ENCODE measurements at places on chromosomes 1 and 21.

DNA sequence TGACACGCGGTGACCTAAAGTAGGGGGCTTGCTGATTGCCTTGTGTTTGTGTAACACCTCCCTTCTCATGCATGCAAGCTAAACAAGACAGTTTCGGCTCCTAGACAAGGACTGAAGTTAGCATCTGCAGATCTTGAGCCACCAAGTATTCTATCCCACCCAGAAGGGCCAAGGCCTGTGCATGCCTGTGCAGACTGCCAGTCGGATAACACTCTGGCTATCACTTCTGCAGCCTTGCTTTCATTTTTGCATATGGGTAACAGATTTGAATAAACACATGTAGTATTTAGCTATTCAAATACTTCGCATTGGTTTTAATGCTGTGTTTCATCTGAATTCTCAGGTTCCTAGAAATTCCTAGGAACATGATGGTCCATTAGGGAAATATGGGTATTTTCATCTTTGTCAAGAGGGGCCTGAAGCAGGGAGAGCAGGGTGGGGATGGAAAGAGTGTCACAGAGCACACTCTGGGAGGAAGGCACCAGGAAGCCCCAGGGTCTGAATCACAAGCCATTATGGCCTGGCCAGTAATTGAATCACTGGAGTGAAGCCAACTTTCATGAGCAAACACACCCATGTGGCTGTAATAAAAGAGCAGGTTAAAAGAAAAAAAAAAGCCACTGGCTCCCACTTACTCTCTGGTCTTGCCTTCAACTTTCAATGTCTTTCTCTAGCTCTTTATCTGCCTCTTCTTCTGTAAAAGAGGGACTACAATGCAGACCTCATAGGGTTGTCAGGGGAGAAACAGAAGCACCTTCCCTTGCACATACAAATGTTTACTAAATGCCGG is 28.3 kb downstream of the GADD45A start:
- no peak for DNase-seq

GRCh38 chr1:218763538-218763937 is 410.1 kb upstream of the LYPLAL1 start:
- DNase-seq = no peak

- no peak for DNase-seq
Observed at GRCh38 chr21:45502600-45502999, 39.6 kb downstream of the SLC19A1 start.

- no peak for DNase-seq
Observed at GRCh38 chr1:236143104-236143948, 987 bp downstream of the GPR137B start.

- DNase-seq = no peak
Observed at GRCh38 chr1:206812471-206812870, 40.2 kb upstream of the IL10 start.

GRCh38 chr1:109025694-109026093 is 16.2 kb downstream of the WDR47 start:
- no peak for DNase-seq

DNA sequence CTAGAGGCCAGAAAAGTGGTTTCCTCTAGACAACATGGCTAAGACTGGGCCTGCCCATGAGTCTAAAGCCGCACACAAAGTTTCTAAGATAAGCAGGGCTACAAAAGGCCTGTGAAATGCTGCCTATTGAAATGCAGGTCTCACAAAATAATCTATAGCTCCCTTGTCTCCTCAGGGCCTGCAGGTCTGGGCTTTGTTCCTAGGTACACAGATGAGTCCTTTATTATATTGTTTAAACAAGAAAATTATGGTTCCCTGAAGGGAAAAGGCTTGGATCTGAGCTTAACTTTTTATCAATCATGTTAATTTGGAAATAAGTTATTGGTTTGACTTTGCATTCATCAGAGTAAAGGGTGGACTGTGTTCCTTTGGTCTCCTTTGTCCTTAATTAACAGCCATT is 413.4 kb upstream of the BEND5 start:
- no peak for DNase-seq

GRCh38 chr1:152972196-152972886 is 1.9 kb downstream of the SPRR4 start:
- DNase-seq = no peak

- no peak for DNase-seq
Observed at GRCh38 chr1:176285996-176286395, 78.9 kb upstream of the COP1 start.

GRCh38 chr1:39835935-39836594 is 47.2 kb downstream of the TRIT1 start:
- no peak for DNase-seq

GRCh38 chr21:31520561-31521098 is 138.9 kb upstream of the SOD1 start:
- DNase-seq = no peak

- DNase-seq = no peak
Observed at GRCh38 chr21:44006656-44007055, 5.5 kb upstream of the TRAPPC10 start.

DNA sequence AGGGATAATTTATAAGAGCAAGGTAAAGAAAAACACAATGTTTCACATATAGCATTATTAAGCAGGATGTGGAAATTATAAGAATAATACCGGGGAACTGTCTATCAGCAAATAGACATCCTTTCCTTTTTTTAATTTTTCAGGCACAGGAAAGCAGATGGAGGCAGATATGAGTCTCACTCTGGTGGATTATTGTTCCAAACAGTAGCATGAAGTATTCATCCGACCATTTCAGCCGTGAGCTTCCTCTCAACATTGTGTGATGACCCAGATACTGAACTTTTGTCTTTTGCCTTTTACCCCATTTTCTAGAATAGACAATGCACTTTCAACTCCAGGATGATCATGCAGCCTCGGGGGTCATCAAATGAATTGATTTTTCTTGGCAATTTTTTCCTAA is 599.8 kb downstream of the ADGRL2 start:
- no peak for DNase-seq

- no peak for DNase-seq
Observed at GRCh38 chr1:38941093-38941492, 537 bp downstream of the RHBDL2 start.

DNA sequence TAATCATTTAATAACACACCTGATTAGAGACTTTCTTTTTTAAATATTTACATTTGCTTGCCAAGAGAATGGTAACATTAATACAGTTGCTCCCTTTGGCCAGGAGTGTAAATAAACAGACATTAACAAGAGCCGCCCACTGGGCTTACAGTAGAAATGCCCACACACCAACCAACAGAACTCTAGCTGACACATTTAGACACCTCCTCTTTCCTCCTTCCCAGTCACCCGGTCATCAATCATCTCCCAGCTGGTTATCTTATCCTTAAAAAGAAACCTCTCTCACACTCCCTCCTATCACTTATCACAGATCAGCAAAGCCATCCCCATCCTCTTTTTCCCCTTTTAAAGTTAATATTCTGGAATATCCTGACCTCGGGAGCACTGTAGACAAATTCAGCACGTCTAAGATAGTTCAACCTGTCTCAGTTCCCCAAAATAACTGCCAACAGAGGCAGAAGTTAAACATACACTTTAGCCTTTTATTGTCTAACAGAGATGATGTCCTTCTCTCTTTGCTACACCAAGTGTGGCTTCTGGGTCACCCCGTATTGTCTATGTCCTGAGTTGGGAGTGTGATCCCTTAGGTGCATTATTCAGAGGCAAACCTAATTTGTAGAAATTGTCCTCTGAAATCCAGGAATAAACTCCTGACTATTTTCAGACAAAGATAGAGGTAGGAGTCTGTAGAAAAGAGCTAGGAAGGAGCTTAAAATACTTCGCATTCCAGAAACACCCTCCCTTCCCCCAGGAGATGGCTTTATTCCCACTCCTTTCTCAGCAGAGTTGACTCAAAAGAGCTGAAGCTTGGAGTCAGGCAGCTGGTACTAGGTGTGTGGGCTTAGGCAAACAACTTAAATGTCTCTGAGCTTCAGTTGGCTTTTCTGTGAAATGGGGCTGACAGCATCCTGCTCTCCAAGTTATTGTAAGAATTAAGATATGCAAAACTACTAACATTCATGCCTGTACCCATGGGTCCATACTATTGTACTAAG is 8.8 kb downstream of the MYCL start:
- DNase-seq = no peak

- DNase-seq = peak; percentile 24
Observed at GRCh38 chr1:36522021-36522420, 39.3 kb upstream of the CSF3R start.

DNA sequence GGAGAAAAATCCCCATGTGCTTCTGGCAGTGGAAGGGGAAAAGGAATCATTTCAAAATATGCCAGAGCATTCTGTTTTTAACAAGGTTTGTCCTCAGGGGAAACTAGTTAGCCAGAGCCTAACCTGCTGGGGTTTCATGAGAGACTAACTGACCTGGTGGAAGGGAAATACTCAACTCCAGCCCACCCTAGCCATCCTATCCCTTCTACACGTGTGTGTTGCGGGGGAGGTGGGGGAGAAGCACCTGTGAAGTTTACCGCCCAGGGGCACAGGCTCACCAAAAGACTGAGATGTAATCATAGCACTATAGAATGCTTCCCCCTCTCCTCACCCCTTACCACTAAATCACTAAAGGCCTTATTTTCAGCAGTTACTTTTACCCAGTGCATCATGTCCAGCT is 139.5 kb downstream of the GRIK3 start:
- peak; percentile 29 for DNase-seq

GRCh38 chr1:113409363-113409762 is 19.0 kb downstream of the MAGI3 start:
- no peak for DNase-seq

- DNase-seq = no peak
Observed at GRCh38 chr1:204321665-204322064, 38.1 kb downstream of the PLEKHA6 start.

DNA sequence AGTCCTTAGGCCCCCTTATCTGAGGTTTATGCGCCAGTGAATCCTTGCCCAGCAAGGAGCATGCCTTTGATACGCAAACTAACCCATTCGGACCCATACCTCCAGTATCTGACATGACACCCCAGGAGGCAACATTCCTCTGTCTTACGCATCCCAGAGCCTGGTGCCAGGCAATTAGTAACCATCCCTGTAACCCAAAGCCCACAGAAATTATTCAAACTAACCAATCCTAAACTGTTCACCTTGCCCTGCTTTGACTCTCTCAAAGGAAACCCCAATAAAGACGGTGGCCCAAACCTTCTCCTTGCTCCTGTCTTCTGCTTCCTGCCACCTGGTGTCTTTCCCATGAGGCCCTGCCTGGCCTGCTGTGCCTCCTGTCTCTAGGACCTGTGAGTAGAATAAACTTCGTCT is 36.4 kb downstream of the ZNF496 start:
- no peak for DNase-seq

DNA sequence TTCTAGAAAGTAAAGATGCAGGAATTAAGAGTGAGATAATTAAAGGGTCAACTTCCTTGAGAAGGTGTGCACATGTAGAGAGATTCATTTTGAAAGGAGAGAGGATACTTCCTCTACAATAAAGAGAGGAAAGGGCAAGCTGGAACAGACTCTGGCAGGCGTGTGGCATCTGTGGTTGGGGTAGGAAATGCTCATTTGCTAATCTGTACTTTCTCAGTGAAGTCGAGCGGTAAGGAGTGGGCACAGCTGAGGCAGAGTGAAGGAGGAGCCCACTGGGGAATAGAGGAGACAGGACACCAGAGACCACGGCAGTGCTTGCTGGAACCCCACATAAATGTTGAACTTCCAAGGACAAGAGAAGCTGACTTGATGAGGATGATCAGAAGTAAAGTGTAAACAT is 49.1 kb downstream of the PCSK9 start:
- no peak for DNase-seq

DNA sequence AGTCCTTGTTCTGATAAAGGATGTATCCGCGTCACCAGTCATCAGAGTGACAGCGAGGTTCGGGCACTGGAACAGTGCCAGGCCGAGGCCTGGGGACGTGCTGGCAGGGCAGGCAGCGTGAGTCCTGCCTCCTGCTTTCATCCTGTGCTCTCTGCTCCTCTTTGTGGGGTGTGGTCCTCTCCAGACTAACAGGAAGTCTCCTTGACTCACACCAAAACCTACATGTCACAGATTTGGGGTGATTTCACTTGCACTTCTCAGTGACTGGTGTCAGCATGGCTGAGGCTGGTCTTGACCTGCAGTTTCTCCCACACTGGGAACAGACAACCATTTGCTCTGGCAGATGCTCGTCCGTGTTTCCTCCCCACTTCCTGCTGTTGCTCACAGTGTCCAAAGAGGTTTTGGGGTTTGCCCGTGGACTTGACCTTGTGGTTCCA is 8.8 kb upstream of the NLRP3 start:
- no peak for DNase-seq

DNA sequence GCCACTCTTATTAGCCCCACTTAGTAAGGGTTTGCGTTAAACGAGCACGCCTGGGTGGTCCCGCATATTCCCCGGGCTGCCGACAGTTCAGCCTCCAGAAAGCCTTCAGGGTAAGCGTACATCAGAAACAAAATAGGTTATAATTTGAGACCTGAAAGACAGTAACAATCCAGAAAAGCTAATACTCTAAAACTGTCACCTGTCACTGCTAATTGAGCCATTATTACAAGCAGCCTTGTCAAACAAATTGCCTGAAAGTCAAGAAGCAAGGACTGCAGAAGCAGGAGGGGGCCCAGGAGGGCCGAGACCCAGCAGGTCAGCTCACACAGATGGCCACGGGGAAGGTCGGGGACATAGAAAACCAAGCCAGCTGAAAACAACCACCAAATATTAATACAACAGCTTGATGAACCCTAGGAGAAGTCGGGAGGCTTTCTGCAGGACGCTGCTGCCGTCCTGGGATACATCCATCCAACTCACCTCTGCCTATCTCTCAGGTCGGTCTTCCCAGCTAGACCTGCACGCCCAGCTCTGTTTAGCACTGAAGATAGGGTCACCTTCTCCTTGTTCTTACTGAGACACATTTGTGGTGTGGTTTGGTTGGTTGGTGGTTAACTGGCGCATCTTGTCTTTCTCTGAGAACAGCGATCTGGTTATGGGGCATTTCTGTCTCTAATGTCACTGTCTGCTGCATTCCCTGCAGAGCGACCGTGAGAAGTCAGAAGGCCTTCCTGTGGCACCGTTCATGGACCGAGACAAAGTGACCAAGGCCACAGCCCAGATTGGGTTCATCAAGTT is 110.8 kb downstream of the WDR4 start:
- DNase-seq = no peak

GRCh38 chr1:59242370-59242769 is 54.5 kb upstream of the FGGY start:
- no peak for DNase-seq

DNA sequence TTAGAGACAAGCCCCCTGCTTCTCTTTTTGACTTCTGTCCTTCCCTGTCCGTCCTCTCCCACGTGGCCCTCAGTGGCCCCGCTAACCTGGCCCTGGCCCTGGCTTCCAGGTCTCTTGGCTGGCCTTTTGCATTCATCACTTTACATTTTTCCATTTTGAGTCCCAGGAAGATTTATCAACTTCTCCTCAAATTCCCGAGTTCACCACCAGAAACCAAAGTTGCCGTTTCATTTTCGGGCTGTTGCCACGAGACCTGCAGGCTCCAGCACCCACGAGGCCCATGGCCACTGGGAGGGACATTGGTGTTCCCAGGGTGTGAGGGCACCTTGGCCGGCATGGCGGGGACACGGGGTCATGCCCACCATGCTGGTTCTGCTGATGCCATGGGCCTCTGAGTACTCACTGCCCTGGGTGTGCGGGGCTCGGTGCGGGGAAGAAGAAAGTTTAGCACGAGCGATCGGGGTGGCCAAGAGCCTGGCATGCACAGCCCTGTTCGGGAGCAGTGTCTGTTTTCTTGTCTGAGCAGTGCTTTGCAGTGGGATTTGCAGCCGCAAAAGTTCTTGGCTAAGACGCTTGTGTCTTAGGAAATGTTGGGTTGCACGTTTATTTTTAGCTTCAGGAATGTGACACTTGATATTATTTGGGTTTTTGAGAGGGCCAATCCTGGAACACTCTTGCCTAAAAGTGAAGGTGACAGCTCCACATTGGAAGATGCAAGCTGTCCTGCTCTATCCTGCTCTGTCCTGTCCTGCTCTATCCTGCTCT is 40.4 kb upstream of the ADARB1 start:
- peak; percentile 43 for DNase-seq

GRCh38 chr1:183604815-183605214 is 14.6 kb upstream of the NCF2 start:
- no peak for DNase-seq

All from ecto neural progenitor cell (in vitro differentiated cells).